ENCODE measurements at places on chromosomes 7 and 10.

DNA sequence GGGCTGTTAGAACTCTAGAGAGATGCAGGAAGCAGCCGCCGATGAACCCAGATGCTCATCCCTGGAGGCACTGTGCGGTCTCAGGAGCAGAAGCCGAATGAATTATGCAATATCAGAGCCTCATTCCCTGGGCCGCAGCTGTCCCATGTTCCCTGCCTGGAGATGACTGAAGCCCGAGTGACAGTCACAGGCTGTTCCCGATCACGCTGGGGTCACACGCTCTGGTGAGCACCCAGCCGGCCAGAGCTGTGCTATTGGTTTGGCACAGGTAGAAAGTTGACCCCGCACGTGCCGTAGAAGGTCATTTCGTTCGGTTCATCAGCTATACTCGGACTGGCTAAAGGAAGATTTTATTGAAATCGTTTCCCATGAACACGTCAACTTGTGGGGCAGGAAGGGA lies 140.5 kb upstream of the SH2B2 start:
- no peak for DNase-seq

- no peak for DNase-seq
Observed at GRCh38 chr10:104028823-104029520, 56.7 kb downstream of the COL17A1 start.

DNA sequence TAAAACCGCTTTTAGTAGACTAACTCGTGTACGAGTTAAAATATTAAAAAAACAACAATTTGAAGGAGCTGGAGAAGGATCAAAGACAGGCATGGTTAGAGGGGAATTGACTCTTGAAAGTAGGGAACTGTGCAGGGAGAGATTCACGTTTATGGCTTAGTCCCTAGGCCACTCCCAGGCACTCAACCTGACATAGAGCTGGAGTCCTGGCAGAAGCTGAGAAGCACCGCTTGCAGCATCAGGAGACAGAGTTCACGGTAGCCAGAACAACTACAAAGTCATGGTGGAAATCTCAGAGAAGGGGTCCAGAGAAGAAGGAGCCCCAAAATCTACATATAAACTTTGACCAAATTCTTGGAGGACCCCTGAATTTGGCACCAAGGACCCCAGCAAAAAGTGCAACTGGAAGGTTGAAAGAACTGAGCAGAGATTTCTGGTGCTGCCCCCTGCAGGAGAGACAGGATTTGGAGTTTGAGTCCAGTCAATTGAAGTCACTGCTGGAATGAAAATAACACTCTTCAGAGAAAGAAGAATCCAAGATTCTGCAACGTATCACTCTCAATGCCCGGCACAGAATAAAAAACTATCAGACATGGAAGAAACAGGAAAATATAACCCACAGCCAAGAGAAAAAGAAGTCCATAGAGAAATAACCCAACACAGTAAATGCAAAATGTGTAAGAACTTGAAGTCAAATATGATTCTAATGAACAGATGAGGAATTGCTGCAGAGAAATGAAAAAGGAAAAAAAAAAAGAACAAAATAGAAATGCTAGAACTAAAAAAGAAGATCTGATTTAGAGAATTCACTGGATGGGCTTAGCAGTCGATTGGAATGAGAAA lies 493.3 kb upstream of the PODXL start:
- DNase-seq = no peak

- DNase-seq = no peak
Observed at GRCh38 chr10:74822101-74822500, 4.3 kb upstream of the KAT6B start.

- no peak for DNase-seq
Observed at GRCh38 chr7:75981453-75982305, 12.7 kb downstream of the TMEM120A start.

DNA sequence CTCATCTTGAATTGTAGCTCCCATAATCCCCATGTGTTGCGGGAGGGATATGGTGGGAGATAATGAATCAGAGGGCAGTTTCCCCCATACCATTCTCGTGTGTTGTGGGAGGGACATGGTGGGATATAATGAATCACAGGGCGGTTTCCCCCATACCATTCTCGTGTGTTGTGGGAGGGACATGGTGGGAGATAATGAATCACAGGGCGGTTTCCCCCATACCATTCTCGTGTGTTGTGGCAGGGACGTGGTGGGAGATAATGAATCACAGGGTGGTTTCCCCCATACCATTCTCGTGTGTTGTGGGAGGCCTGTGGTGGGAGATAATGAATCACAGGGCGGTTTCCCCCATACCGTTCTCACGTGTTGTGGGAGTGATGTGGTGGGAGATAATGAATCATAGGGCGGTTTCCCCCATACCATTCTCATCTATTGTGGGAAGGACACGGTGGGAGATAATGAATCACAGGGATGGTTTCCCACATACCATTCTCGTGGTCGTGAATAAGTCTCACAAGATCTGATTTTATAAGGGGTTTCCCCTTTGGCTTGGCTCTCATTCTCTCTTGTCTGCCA lies 271.0 kb downstream of the MAD1L1 start:
- DNase-seq = peak; percentile 75

DNA sequence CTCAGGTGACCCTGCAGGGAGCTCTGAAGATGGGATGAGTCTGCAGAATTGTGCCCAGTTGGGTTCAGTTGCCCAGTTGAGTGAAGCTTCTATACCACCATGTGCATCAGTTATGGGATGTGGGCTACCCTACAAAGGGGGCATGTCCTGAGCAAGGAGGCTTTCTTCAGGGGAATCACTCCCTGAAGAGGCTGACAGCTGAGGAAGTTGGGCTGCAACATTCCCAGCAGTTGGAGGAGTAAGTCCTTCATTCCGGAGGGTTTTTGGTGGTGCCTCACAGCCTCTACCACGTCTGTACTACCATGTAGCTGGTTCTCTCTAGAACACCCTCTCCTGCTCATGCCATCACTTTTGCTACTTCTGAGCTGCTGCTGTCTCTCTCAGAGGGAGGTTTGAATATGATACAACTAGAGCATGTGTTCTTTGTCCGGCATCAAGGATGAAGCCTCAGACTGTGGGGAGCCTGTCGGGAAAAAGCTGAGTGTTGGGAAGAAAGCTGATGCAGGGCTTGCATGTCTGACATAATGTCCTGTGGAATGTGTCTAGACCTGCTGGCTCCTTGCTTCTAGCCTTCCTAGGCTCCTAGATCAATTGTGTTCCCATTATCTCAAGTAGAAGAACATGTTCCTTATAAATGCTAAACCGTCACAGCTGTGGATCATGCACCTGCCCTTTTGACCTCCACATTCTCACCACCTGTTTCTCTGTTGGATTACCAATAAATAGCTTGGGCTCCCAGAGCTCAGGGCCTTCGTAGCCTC lies 355.8 kb downstream of the CCSER2 start:
- no peak for DNase-seq

DNA sequence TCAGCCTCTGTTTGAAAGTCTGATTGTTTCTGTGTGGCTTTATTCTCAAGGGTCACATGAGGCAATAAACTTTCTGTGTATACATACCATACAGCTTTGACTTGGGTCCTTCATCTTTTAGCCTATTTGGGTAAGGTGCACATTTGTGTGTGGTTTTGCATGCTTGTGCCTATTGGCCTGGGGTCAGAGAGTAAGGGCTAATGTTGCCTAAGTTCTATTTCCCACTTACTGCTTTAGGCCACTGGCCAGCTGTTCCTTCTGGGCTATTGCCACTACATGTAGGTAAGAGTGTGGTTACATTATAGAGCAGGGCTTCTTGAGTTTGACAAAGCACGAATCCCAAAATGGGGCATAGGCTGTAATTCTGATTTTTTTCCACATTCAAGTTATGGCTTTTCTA lies 21.8 kb downstream of the BBIP1 start:
- DNase-seq = no peak

- no peak for DNase-seq
Observed at GRCh38 chr10:5616046-5616445, 50.3 kb downstream of the ASB13 start.

GRCh38 chr10:33331379-33331694 lies 3.1 kb downstream of the NRP1 start:
- no peak for DNase-seq
